ENCODE measurements at places on chromosomes 5 and 9. TPM values are rescaled to one million over a fixed set of nuclear protein-coding genes. Genes with fewer than 3 reads are reported as not detected.

DNA sequence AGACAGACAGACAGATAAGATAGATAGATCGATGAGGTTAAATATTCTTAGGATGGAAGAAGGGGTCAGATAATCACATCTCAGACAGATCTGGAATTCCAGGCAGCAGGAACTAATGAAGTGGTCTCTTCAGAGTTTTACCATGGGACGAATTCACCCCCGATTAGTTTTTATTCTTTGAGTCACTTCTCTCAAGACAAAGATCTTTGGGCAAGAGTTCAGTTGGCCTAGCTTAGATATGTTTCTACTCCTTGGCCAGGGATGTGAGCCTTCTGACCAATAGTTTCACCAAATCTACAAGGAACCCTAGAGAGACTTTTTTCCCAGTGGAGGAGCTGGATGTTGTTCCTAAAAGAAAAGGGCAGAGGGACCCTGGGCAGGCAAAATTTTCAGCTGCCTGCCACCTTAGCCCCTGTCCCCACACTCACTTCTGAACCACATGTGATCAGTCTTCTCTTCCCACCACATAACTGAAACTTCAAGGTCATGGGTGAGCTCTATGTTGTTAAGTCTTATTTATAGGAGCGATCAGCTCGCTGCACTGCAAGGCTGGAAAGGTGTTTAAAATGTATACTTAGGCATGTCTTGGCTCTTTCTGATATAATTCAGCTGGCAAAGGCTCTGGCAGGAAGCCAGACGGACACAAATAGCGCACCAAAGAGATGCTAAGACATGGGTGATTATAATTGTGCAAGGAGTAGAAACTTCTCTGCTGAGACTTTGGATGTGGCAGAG, 132.9 kb downstream of the PALM2AKAP2 start:
- DNase-seq: no peak

DNA sequence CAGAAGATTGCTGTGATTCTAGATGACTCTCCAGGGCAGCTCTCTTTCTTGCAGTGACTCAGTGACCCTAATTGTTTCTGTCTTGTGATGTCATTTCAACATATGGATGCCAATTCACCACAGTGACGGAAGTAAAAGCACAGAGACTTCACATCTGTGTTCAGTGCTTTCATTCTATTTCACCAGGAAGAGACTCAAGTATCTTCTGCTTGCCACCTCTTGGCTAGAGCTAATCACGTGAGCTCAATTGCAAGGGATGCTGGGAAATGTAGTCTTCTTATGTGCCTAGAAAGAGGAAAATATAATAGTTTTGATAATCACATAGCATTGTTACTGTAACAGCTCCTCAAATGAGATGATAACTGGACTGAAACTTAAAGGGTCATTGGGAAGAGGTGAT, 453.3 kb upstream of the KLF4 start:
- no peak for DNase-seq

- DNase-seq: no peak
These were observed 102.1 kb upstream of the ASTN2 start for GRCh38 chr9:117516676-117517632.

Gene KCNT1
- total RNA-seq: 0.05 TPM

Gene NUDT12
- 2.3 TPM for total RNA-seq

Data from activated T-cell treated with anti-CD3 and anti-CD28 coated beads, Interleukin-2, amount 50 U/mL, for 4 hours (primary cell).